Activated CD8-positive, alpha-beta memory T cell treated with anti-CD3 and anti-CD28 coated beads, Interleukin-2, amount 10 ng/mL, durations not matched to agents 7 days and 5 days (primary cell): ENCODE measurements at places on chromosomes 4 and X.

DNA sequence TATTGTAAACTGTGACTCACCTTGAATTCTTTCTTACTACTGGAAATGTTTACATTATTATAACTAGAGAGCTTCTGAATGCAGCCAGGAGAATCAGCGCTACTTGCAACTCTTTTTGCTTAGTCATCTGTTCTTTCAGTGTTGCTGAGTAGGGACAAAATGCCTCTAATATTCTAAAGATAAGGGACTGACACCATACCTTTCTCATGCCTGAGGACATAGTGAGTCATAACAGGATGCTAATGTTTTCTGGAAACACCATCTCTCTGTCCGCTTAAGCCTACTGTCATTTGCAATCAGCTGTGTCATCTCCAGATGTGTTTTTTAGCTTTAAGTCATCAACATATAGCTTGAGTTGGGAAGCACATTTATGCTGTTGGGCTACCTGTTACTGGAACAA, 108.3 kb downstream of the QRFPR start:
- DNase-seq, result no peak

- no peak for DNase-seq
These were observed 99.8 kb downstream of the ARHGAP10 start for GRCh38 chr4:147831551-147832171.

DNA sequence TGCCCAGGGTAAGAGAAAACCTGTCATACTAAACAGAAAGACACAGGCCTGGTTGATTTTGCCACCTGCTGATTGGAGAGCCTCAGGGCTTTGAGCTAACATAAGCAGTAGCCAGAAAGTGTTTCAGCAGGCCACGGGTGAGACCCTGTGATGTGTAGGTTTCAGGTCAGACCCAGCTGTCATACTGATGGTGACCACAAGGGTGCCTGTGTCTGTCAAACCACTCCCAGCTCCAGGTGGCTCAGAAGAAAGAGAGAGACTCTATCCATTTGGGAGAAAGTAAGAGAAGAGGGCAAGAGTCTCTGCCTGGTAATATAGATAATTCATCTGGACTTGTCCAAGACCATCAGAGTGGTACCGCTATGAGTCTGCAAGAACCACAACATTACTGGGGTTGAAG, 72.8 kb upstream of the NLRP2B start:
- no peak for DNase-seq

DNA sequence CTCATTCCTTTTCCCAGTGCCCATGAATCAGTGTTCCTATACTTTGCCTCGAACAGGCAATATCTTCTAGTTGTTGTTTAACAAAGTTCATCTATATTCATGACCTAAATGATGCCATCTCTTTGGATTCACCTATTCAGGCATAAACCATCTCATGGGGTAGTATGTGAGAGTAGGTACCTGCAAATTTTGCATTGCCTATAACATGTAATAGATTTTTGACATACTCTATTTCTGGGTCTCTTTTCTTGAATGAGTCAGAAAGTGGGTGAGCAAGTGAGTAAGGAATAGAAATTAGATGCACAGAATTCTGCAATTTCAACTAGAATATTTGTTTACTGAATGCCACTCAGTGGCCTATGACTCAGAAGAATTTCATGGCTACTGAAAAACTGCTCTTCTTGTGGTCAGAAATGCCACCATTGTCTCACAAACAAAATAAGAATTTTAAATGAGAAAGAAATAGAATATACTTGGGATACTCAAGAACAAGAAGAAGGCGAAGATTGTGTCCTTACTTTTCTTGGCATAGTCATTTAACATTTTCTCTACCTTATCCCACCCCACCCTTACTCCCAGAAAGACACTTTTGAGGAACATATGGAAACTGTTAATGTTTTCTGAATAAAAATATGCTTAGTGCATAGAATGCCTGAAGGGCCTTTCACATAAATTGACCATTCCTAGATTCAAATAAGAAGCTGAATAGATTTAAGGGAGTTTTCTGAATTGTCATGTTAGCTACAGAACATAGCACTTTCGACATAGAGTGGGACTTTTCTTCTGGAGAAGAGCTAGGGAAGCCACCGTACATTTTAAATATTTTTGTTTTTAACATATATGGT, 86.8 kb downstream of the HHIP start:
- DNase-seq, result no peak

- no peak for DNase-seq
These were observed 612.9 kb upstream of the GALNT7 start for GRCh38 chr4:172555725-172556124.

DNA sequence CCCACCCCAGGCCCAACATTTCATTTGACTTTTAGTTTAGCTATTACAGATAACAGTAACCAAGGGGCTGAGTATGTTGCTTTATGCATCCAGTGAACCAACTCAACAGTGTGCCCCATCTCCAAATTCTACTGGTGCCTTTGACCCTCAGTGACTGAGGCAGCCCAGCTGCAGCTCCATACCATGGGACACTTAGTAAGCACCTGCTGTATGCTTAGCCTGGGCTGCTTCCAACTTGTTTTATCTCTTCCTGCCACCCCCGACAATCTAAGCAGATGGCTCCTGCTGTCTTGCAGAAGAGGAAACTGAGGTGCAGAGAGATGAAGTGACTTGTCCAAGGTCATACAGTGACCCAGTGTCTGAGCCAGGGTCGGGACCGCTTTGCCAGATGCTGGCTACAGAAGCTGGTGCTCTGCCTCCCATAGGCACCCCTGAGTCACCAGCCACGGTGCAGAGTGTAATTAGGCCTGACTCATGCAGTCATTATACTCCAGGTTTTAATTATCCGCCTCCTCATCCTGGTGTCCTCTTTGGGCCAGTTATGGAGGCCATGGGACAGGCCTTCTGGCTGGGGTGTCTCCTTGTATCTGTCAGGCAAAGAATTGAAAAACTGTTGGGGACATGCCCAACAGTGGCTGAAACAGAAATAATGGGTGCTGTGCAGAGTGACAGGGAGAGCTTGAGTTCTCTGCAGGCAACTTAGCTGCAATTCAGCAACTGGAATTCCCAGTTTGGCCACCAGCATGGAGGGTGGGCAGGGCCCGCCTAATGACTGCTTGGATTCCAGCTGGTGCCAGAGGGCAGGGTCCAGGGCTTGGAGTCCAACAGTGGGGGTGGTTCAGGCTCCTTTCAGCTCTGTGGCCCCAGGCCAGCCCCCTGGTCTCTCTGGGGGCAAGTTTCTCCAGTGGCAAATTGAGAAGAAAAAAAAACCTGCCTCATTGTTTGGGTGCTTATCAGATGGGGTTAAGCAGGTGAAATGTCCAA, 8.2 kb upstream of the GPR78 start:
- DNase-seq, result no peak

DNA sequence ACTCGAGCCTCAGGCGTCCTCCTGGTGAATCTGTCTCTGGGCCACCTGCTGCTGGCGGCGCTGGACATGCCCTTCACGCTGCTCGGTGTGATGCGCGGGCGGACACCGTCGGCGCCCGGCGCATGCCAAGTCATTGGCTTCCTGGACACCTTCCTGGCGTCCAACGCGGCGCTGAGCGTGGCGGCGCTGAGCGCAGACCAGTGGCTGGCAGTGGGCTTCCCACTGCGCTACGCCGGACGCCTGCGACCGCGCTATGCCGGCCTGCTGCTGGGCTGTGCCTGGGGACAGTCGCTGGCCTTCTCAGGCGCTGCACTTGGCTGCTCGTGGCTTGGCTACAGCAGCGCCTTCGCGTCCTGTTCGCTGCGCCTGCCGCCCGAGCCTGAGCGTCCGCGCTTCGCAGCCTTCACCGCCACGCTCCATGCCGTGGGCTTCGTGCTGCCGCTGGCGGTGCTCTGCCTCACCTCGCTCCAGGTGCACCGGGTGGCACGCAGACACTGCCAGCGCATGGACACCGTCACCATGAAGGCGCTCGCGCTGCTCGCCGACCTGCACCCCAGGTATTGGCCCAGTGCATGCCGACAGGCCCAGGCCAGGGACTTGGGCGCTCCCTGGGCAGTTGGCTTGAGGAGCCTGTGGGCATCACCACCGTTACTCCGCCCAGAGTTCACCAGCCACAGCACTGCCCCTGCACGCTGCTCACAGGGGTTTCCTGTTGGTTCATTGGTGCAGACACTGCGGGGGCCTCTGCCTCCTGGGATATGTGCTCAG, 1.1 kb downstream of the GPR78 start:
- DNase-seq, result no peak

DNA sequence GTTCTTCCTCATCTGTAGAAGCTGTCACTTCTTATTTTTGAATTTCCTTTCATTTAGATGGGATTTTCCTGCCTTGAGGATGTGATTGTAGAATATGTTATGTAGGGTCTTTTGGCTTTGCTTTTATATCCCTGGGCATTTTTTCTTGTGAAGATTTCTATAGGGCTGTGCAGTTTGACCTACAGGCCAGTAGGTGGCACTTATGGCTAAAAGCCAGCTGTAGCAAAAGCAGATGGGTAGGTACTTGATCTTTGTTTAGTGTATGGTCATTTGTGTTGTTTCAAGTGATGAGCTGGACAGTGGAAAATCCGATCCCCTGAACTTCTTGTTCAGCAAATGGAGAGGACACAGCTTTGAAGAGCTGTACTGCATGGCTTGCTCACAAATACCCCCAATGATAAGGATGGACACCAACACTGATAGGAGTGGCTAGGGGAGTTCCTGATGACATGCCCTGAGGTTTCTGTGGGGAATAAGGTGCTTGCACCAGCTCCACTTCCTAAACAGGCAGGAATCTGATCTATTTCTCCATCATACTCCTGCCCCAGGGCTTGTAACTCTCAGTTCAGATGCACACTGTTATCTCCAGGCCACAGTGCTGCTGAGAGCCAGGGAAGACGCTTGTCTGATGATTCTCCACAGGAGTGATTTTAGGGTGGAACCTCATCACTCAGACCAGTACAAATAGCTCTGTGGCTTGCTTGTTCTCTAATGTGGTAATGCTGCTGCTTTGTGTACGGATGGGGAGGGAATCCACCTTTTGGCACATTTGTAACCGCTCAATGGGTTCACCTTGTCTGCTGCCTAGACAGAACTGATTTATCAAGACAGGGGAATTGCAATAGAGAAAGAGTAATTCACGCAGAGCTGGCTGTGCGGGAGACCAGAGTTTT, 417.1 kb upstream of the MAGEB16 start:
- no peak for DNase-seq

GRCh38 chrX:103211012-103211715, 3.7 kb upstream of the BEX4 start:
- DNase-seq, result peak; percentile 52

- no peak for DNase-seq
These were observed 38.0 kb downstream of the PI4K2B start for GRCh38 chr4:25271866-25272265.

GRCh38 chr4:109877400-109877799, 29.5 kb downstream of the LRIT3 start:
- DNase-seq, result no peak

GRCh38 chrX:152895724-152896420, 2.0 kb upstream of the ZNF185 start:
- no peak for DNase-seq
